ENCODE measurements at places on chromosomes 13 and 19.

- DNase-seq, result no peak
Measured at GRCh38 chr13:111283991-111284390, 36.5 kb upstream of the TEX29 start.

DNA sequence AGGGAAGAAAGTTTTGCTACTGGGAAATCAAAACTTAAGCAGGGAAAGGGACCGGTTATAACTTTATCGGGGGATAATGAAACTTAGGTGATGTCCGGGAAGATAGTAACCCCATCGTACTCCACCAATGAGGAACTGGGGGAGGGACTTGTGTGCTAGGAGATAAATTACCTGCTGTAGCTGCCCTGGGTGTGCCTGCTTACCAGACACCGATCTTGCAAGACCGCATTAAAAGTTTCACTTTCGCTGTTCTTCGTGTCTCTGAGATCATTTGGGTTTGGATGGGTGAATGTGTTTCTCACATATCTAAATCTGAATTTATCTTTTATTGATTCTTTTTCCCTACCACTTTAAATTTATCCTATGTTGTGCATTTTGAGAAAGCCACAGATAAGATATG lies 381.4 kb downstream of the SLITRK6 start:
- peak; percentile 0 for DNase-seq

GRCh38 chr13:94182185-94182761 lies 297.2 kb downstream of the DCT start:
- DNase-seq, result peak; percentile 63

DNA sequence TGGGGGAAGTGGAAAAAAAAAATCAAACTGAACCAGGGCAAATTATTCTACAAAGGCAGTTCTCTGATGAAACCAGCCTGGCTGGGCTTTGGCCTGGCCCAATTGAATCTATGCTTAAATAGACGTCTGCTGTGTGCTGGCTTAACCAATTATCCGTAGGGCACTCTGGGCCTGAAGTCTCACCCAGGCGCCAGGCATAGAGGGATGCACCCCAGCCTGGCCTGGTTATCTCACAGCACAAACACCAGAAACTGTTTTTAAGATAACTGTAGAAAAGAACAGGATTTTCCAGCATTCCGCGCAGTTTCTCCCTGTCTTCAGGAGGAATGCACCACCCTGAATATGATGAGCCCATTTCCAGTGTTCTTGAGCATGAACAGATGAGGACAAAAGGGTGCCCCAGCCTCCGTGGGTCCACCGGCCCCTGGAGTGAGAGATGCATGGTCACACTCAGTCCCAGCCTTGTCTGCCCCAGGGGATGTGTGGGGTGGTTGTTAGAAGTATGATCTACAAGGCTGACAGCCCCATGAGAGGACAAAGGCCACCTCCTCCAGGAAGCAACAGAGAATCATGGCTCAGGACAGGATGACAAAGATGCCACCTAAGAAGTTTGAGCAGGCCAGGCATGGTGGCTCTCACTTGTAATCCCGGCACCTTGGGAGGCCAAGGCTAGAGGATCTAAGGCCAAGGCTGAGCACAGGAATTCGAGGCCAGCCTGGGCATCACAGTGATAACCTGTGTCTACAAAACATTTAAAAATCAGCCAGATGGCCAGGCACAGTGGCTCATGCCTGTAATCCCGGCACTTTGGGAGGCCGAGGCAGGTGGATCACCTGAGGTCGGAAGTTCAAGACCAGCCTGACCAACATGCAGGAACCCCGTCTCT lies 50.2 kb downstream of the PEPD start:
- no peak for DNase-seq

GRCh38 chr19:35710784-35711723 lies 6.7 kb downstream of the ZBTB32 start:
- no peak for DNase-seq

DNA sequence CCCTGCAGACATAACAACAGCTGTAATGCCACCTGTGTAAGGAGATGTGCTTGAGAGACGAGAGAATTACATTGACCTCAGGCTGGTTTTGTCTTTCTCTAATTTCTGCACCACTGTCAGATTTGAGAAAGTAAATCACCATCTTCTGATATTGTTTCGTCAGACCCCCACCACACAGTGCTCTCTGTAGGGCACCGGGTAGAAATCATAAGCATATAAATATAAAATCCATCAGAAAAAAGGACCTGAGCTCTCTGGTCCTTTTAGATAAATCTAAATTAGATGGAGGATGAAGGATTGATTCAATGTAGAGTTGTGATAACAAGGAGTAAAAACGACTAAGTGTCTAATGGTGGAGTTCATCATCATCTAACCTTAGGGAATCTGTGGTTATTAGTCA lies 1981.0 kb upstream of the PRR20A start:
- no peak for DNase-seq

DNA sequence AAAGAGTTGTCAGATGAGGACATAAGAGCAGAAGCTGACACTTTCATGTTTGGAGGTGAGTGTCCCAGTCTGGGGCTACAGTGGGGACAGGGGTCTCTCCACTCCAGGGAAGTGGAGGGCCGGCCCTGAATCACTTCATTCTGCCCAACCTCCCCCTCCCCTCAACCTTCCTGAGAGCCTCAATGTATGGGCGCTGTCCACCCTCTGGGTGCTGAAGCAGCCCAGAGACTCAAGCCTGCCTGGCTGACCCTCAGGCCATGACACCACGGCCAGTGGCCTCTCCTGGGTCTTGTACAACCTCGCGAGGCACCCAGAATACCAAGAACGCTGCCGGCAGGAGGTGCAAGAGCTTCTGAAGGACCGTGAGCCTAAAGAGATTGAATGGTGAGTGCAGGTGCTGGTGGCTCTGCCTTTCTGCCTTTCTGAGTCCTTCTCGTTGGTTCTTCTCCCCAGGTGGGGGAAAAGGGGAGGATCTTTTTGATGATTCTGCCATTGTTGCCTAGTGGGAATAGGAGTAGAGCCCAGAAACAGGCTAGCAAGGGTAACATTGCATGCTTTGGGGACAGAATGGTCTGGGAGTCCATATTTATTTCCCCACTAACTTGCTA lies 8.8 kb downstream of the CYP4F8 start:
- peak; percentile 24 for DNase-seq

DNA sequence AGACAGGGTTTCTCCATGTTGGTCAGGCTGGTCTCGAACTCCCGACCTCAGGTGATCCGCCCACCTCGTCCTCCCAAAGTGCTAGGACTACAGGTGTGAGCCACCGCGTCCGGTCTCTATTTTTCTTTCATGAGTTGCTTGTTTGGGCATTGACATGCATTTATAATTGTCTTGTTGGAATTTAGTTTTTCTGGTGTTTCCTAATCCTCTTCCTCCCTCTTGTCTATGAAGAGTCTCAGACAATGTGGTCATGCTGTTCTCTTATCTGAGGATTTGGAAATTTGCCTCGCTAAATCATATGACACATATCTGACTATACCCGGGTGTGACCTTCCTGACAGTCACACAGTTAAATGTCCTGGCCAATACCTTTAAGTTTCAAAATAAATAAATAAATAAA lies 7.4 kb upstream of the CEACAM18 start:
- DNase-seq, result no peak
